ENCODE measurements at places on chromosomes 7 and 10.

DNA sequence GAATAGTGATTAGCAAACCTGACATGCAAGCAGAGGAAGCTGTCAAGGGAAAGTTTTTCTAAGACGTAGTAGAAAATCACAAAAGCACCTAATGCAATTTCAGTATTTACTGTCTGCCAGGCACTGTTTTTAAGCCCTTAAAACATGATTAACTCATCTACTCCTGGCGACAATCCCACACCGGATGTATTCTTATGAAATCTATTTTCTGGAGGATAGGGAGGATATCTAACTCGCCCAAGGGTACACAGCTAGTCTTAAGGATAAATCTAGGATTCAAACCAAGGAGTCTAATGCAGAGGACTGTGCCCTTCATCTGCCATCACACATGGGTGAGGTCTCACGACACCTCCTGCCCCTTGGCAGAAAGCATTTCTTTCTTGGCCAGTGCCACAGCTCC lies 47.8 kb upstream of the FIGNL1 start:
- no peak for DNase-seq

DNA sequence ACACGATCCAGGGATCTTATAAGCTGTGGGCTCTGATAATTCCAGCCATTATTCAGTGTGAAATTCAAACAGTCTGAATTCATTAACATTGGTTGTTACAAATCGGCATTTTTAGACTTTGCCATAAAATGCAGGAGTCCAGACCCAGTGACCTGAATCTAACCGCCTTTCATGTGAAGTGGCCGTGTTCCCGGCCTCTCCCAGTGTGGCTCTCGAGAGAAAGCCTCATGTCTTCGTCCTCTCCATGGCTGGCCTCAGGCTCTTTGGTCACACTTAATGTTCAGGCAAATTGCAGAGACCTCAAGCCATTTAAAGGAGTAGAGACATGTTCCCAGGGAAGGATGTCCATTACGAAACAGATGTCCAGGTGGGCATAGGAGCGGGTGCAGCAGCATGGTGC lies 59.3 kb downstream of the CTBP2 start:
- no peak for DNase-seq

GRCh38 chr10:3090914-3091787 lies 23.8 kb downstream of the PFKP start:
- no peak for DNase-seq

GRCh38 chr10:126876456-126876855 lies 28.8 kb upstream of the DOCK1 start:
- no peak for DNase-seq

DNA sequence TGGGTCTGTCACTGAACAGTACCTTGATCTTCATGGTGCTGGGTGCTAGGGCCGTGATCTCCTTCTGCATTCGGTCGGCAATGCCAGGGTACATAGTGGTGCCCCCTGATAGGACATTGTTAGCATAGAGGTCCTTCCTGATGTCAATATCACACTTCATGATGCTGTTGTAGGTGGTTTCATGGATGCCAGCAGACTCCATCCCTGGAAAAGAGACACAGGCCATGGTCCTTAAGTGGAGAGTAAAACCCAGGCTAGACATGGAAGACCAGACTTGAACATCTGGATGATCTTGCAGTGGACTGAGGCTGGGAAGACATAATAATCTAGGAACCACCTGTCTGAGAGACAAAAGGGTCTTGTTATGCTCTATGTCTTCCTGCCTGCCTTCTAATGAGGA lies 14.5 kb downstream of the ACTA2 start:
- DNase-seq: no peak

- DNase-seq: no peak
These were observed 7.1 kb downstream of the NEBL start for GRCh38 chr10:20890009-20890408.

- no peak for DNase-seq
These were observed 26.2 kb downstream of the CCDC6 start for GRCh38 chr10:59880019-59880717.

DNA sequence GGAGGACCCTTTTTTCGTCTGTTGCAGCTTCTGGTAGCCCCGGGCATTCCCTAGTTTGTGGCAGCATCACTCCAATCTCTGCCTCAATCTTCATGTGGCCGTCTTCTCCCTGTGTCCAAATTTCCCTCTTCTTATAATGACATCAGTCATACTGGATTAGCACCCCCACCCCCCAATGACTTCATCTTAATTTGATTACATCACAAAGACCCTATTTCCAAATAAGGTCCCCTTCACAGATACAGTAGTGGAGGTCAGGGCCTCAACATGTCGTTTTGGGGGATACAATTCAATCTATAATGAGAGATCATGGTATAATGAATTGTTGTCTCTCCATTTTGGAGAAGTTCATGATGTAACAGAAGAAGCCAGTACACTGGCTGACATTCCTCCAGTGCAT lies 28.1 kb upstream of the EZH2 start:
- no peak for DNase-seq

- DNase-seq: no peak
These were observed 27.4 kb downstream of the STEAP4 start for GRCh38 chr7:88279323-88279722.

- no peak for DNase-seq
These were observed 166.6 kb downstream of the VTI1A start for GRCh38 chr10:112613620-112614019.

DNA sequence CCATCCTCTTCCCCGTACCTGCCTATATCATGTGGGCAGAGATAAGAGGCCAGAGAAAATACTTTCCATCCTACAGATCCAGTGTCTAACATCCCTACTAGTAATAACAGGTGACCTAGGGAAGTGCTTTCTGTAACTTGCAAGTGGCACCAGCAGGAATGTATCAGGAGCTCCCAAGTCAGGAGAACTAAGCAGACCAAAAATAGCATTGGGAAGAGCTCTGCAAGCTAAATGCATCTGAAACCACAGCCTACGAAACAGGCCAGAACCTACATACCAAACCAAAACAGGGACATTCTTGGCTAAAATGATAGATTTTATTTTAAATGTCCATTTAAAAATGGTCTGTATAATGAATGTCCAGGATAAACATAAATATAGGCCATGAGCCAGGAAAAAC lies 680.8 kb downstream of the PHTF2 start:
- DNase-seq: no peak

- no peak for DNase-seq
These were observed 374.6 kb upstream of the ADARB2 start for GRCh38 chr10:2111965-2112364.

GRCh38 chr7:87231711-87232110 lies 12.2 kb upstream of the TMEM243 start:
- DNase-seq: no peak

DNA sequence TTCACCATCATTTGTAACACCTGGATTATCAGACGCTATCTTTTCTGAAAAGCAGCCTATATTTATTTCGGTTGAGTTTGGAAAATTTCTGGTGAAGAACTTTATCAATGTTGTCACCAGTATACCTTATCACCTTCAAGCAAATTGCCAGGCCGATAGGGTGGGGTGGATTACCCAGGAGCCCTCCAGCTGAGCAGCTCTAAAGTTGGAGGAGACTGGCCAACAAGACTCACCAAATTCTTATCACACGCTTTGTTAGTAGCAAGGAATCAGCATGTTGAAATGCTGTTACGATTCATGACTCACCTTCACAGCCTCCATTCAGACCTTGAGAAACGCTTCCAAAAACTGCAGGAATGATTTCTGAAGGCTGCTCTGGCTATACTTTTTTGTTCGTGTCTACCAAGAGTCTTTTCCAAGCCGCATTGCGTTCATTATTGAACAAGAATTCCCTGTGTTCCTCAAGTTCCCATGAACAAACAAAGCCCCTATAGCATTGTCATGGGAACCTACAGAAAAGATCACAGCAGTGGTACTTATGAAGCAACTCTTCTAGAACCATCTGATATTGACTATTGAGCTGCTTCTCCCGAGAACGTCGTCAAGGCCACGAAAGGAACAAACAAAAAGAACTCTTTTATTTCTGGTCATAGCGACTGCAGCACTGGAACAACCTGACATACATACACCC lies 291.4 kb downstream of the SFMBT2 start:
- DNase-seq: no peak

DNA sequence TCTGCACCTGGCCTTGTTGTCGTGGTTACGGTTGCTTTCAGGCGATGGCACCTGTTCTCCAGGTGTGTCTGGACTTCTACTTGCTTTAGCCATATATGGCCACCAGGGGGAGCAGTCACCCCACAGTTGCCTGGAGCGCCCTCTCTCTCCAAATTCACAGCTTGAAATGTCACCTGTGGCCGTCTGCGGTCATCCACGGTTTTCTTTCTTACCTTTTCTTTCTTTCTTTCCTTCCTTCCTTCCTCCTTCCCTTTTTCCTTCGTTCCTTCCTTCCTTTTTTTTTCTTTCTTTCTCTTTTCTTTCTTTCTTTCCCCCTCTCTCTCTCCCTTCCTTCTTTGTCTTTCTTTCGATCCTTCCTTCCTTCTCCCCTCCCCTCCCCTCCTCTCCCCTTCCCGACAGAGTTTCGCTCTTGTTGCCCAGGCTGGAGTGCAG lies 150.5 kb upstream of the VKORC1L1 start:
- DNase-seq: peak; percentile 57

GRCh38 chr10:101817337-101818118 lies 716 bp downstream of the OGA start:
- peak; percentile 30 for DNase-seq

DNA sequence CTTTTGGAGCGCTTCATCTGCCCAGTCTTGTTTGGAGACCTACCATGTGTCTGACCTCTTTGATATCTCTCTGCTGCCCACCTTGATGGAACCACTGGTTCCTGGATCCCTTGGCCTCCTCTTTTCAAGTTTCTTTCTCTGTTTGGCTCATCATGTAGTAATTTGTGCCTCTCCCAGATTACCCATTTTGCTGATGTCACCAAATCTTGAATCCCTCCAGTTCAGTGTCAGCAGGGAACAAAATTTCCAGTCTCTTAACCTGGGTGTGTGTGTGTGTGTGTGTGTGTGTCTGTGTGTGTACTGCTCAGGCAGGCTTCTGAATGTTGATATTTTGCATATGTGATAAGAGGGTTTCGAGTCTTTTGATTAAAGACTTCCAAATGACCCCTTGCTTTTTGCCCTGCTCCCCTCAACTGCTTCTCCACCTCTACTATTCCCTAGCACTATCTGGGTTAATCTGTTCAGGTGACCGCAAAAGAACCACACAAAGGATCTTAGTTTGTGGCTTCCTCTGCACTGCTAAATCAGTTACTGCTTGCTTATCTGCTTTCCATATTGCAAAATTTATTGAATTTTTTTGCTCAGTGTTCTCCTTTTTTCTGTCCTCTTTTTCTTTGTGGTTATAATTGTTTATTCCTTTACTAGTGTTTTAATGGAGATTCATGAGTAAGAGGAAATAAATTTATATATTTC lies 25.7 kb downstream of the MYO3A start:
- DNase-seq: no peak

DNA sequence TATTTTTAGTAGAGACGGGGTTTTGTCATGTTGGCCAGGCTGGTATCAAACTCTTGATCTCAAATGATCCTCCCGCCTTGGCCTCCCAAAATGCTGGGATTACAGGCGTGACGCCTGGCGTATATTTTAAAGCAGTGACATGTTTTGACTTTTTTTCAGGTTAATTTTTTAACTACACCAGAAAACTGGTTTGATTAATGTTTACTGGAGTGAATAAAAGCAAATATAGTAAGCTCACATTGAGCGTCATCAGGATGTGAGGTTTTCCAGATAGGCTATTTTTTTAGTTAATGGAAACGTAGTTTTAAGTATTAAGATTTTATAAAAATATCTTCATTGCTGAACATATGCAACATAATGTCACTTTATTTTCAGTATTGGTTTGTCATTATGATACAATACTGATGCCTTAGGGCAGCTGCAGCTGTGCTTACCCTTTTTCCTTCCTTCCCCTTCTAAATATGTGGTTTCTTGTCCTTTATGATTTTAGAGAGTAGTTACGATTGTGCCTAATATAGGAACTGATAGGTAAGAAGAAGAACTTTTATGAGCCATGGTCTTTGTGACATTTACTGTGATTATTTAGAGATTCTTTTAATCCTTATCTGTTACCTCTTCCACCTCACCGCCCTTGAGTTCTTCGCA lies 37.3 kb downstream of the TMEM60 start:
- DNase-seq: no peak

GRCh38 chr7:142785841-142786250 lies 15.1 kb downstream of the PRSS2 start:
- no peak for DNase-seq

- DNase-seq: no peak
These were observed 8.6 kb upstream of the ADRB1 start for GRCh38 chr10:114034923-114035645.

DNA sequence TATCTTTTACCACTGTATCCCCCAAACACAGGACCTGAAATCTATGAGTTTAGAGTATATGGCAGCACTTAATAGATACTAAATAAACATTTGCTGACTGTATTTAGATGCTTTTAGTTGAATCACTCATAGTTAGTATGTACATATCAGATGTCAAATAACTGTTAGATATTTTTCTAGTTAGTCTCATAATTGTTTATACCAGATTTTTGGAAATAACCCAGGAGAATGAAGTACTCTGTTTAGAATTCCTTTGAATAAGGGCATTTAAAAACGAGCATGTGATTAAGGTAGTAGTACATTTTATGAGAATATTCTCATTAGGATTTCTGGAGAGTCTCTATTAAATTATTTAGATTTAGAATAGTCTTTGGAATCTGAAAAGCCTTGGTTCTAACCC lies 22.3 kb upstream of the ZEB1 start:
- DNase-seq: no peak

DNA sequence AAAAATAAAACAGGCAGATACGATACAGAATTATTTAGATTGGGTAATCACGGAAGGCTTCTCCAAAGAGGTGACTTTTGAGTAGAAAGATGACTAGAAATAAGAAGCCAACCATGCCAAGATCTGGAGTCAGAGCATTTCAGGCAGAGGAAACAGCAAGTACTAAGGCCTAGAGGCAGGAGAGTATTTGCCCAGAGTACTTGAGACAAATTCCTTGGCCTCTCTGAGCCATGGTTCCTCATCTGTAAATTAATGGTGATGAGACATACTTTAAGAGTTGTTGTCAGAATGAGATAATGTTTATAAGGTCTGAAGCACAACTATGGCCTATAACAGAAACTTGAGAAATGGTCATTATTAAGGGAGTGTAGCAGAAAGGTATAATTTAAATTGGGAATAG lies 15.8 kb upstream of the GPR37 start:
- DNase-seq: no peak

GRCh38 chr10:30683496-30683895 lies 53.9 kb upstream of the LYZL2 start:
- DNase-seq: no peak

- DNase-seq: no peak
These were observed 86.5 kb upstream of the LRRN3 start for GRCh38 chr7:111004310-111004901.

GRCh38 chr7:99473315-99473596 lies 566 bp downstream of the ZNF789 start:
- no peak for DNase-seq

DNA sequence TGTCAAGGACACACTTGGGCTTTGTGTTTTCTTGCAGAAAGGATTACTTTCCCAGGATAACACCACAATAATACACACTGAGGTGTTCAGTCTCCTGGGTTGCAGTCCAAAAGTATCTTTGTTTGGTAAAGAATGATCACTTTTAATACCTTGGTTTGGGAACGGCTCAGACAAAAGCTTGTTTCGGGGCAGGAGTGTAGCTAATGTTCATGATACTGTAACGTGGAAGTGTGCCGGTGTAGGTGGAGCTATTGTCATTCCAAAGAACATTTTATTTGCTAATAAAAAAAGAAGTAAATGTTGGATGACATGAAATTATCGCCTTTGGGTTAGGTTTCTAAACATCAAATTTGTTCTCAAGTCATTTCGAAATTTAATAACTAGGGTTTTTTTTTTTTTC lies 1.2 kb downstream of the EIF4H start:
- no peak for DNase-seq
